ENCODE measurements at places on chromosomes 6 and 20.

GRCh38 chr6:30071081-30071818 lies 4.3 kb downstream of the PPP1R11 start:
- DNase-seq, result peak; percentile 58

DNA sequence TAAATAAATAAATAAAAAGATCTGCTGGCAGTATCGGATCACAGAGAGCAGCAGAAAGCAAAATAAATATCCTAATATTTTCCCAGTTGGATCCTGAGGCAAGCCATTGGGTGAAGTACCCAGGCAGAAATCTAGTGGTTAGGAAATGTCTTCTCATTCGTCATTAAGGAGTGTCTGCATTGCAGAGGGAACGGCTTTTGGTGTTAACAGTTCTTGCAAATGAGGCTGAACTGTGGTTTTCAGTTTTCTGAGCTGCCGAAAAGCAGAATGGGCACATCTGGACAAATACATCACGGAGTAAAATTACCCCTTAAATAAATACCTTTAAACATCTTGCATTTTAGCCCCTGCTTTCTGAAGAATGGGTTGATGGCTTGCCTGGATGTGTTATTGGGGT lies 82.3 kb upstream of the MPC1 start:
- no peak for DNase-seq

DNA sequence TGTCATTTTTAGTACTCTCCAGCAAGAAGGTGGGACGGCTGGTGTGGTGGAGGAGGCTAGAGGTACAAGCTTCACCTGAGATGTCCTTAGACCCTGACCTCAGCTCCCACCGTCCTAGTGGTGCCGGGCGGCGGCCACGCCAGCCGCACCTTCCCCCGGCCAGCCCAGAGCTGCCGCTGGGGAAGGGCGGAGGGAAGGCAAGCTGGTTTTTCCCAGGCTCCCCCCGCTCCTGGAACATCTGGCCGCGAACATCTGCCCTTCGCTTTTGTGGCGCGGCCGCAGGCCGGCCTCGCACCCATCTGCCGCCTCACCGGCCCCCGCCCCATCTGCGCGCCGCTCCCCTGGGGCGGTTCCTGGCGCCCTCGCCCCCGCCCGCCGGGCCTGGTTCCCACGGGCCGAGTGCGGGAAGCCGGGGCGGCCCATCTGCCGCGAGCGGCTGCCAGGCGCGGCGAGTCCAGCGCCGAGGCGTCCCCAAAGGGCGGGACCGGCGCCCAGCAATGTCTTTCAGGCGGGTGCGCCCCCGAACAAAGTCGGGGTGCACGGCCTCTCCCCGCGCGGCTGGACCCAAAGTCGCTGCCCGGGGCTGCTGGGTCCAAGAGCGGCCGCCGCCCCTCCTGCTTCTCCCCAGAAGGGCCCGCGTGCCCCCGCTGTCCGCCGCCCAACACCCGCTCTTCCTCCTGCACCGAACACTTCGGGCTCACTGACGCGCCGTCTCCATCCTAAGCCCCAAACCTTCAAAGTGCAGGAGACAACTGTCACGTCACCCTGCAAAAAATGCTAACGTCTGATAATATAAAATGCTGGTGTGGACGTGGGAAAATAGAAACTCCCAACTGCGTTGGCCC lies 17.3 kb upstream of the ID1 start:
- peak; percentile 78 for DNase-seq

- DNase-seq, result no peak
Measured at GRCh38 chr6:137848672-137849071, 18.4 kb upstream of the TNFAIP3 start.

- DNase-seq, result no peak
Measured at GRCh38 chr6:54031169-54031568, 80.1 kb upstream of the MLIP start.

- no peak for DNase-seq
Measured at GRCh38 chr6:105292689-105293339, 110.1 kb downstream of the PREP start.

DNA sequence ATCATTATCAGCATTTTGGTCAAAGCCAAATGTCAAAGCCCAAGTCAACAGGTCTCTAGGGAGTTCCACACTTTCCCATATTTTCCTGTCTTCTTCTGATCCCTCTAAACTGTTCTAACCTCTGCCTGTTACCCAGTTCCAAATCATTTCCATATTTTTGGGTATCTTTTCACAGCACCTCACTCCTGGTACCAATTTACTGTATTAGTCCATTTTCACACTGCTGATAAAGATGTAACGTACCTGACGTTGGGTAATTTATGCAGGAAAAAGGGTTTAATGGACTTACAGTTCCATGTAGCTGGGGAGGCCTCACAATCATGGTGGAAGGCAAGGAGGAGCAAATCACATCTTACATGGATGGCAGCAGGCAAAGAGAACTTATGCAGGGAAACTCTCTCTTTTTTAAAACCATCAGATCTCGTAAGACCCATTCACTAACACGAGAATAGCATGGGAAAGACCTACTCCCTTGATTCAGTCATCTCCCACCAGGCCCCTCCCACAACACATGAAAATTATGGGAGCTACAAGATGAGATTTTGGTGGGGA lies 143.4 kb downstream of the PTPRK start:
- no peak for DNase-seq

Measured in left ventricle myocardium superior (tissue), 1 donor.